Chondrocyte (in vitro differentiated cells): ENCODE measurements at places on chromosomes 1 and 21. TPM values are rescaled to one million over a fixed set of nuclear protein-coding genes. Genes with fewer than 3 reads are reported as not detected.

PLA2G2A gene
- total RNA-seq, result not detected in 3 replicates

GRCh38 chr1:153444078-153444477 is 16.4 kb downstream of the S100A7 start:
- H3K4me1 ChIP-seq, result no peaks in the 10 kb centered on the region
- no peaks in the 10 kb centered on the region for H3K36me3 ChIP-seq
- H3K4me3 ChIP-seq, result no peak overlapping the region

GRCh38 chr1:33460947-33461629 is 11.4 kb upstream of the ZSCAN20 start:
- peaks cover 52% of the 10 kb centered on the region for H3K4me1 ChIP-seq
- DNase-seq, result no peak
- no peaks in the 10 kb centered on the region for H3K36me3 ChIP-seq
- peak overlapping the region; percentile 86 for H3K27ac ChIP-seq
- no peak overlapping the region for H3K4me3 ChIP-seq
- H3K27me3 ChIP-seq, result no peaks in the 10 kb centered on the region

DNA sequence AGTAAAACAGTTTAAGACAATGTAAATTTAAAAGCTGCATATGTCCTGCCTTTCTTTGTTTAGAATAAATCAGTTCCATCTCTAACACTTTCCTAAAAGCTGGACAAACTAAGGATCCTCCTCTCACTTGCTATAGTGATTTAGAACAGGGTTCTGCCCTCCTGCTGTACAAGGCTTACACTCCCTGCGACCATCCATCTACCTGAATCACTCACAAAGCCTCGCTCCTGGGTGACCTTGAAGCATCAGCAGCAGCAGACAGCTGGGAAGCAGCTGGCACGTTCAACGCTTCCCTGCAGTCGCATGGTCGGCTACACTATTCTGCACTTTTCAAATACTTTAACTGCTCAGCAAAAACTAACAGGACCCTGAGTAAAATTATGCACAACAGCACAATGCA is 128.0 kb downstream of the NTPCR start:
- H3K27me3 ChIP-seq, result no peaks in the 10 kb centered on the region
- H3K4me1 ChIP-seq, result peaks cover 24% of the 10 kb centered on the region
- no peak overlapping the region for H3K4me3 ChIP-seq
- H3K27ac ChIP-seq, result no peak overlapping the region
- H3K36me3 ChIP-seq, result peaks cover 3% of the 10 kb centered on the region

- H3K27me3 ChIP-seq, result no peaks in the 10 kb centered on the region
- H3K36me3 ChIP-seq, result no peaks in the 10 kb centered on the region
- DNase-seq, result no peak
- no peak overlapping the region for H3K27ac ChIP-seq
These were observed 481.6 kb downstream of the PLPP3 start for GRCh38 chr1:56097713-56098112.

DNA sequence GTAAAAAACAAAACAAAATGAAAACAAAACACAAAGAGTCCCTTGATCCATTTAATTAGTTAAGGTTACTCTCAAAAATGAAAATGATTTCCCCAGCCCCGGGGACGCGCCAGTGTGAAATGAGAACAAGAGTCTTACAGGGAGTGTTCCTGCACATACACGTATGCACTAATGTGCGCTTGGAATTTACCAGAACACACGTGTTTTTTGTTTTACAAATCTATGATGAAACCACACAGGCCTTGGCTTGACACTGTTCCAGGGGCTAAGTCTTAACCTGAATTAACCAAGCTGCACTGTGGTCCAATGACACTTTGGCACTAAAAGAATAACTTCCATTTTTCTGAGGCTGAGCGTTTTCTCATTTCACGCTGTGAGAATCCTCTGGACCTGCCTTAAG is 63.7 kb downstream of the SLC45A1 start:
- H3K4me3 ChIP-seq, result no peak overlapping the region
- no peak for DNase-seq
- H3K36me3 ChIP-seq, result peaks cover 5% of the 10 kb centered on the region
- H3K27me3 ChIP-seq, result no peaks in the 10 kb centered on the region
- peak overlapping the region; percentile 38 for H3K27ac ChIP-seq
- peaks cover 57% of the 10 kb centered on the region for H3K4me1 ChIP-seq

GRCh38 chr1:190274721-190275120 is 202.9 kb downstream of the BRINP3 start:
- no peaks in the 10 kb centered on the region for H3K4me1 ChIP-seq
- H3K27me3 ChIP-seq, result peaks cover 2% of the 10 kb centered on the region
- H3K27ac ChIP-seq, result no peak overlapping the region
- H3K4me3 ChIP-seq, result no peak overlapping the region
- no peaks in the 10 kb centered on the region for H3K36me3 ChIP-seq
